GM04503 (cell line): ENCODE measurements at places on chromosomes 3 and 15.

DNA sequence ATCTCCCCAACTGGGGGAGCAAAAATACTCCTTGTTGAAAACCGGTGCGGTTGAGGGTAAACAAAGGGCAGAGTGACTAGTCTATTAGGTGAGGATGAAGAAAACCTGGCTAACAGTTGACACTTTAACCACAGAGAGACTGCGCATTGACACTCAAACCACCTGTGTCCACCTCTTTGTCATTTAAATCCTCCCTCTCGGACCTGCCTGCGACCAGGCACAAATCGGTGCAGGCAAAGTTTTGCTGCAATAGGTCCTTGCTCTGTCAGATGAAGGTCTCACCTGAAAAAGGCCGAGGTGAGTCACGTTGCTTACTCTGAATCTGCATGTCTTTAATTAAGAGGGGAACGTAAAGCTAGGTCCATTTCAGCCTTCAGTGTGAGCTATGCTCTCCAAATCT, 494.1 kb upstream of the DPPA4 start:
- no peak for DNase-seq

- no peak for DNase-seq
Measured at GRCh38 chr15:92878593-92879053, 21.5 kb upstream of the CHD2 start.

DNA sequence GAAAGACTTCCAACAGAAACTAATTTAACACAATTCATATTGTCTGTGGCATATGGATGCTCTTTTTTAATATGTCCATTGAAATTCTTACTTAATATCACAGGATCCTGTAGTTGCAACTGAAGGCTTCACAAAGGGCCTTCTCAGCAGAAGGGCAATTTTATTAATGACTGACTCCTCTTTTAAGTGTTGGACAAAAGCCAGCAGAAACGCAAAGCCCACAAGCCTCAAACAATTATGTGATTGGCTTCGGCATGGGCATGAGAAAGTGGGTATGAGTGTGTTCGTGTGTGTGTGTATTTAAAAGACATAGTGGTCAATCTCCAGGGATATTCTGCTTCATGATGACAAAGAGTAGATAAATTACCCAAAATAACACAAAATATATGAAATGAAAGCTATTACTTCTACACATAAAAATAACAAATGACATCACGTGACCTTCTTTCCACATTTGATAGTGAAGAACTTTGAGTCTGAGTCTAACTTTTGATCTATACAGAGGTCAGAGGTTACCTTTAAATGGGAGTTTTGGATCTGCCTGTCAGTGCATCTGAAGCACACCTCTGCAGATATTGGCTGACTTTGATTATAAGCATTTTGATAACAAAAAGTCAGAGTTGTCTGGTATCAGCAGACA, 496.9 kb downstream of the CADM2 start:
- DNase-seq: no peak

DNA sequence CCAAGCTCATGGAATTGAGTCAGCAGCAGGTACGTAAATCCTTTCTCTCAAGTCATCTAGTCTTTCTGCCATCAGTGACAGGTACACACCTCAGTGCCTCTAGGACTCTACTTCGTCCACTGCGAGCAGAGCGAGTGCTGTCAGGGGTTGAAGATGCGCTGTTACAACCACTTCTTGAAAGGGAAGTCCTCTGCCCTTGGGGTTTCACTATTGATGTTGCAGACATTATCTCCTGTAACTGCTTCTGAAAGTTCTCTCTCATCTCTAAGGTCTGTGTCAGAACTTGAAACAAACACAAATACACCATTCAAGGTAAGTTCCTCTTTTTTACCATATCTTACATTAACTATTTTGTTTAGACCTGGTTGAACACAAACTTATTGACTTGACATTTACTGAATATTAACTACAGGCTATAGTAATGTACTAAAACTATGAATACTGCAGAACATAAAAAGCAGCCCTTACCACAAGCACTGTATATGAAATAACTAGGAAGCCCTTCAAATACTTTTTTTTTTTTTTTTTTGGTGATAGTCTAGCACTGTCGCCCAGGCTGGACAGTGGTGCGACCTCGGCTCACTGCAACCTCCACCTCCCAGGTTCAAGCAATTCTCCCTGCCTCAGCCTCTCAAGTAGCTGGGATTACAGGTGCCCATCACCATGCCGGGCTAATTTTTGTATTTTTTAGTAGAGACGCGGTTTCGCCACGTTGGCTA, 41.5 kb downstream of the TOPBP1 start:
- DNase-seq: no peak
